EL (cell line): ENCODE measurements at places on chromosomes 13 and 19.

- no peak for DNase-seq
These were observed 340.9 kb upstream of the SGCG start for GRCh38 chr13:22839603-22840530.

GRCh38 chr19:46283771-46284170 is 13.1 kb upstream of the HIF3A start:
- no peak for DNase-seq

- DNase-seq = peak; percentile 43
These were observed 24.4 kb downstream of the MYO1F start for GRCh38 chr19:8552810-8553209.

GRCh38 chr19:43534305-43534815 is 1.4 kb downstream of the ZNF575 start:
- DNase-seq = no peak

- no peak for DNase-seq
These were observed 41.7 kb downstream of the SPATA13 start for GRCh38 chr13:24202215-24202614.

- peak; percentile 13 for DNase-seq
These were observed 576 bp upstream of the EPN1 start for GRCh38 chr19:55674459-55674840.

DNA sequence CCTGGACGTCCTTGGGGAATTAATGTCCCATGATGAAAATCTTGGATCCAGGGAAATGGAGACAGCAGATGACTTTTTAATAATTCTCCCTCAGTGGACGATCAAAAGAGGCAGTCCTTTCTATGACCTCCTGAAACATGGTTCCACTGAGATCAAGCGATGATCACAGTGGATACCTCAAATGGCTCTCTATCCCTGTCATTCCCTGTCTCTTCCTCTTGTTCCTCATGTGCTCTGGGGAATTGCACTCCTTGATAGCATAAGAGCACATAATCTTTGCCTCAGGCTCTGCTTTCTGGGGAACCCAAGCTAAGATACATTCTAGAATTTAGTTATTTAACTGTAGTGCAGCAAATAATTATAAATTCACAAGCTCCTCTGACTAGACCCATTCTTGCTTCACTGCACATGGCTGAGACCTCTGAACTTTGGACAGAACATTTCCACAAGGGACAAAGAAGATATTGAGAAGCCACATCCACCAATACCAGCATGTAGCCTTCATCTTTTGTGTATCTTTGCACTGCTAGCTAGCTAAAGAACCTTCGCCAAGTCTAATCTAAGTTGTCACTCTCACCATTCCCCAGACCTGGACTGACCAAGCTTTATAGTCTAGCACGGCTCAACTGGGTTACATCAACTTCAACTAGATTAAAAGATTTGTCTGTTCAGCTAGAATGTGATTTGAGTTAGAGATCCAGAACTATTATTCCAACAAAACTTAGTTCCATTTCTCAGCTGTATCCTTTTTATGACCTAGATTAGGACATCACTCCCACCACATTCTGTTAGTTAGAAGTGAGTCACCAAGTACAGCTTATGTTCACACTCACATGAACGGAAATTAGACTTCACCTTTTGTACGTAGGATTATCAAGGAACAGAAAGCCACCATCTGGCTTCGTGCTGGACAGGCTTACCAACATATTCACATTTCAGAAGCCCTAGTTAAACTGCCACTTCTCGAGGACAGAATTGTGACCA is 142.7 kb downstream of the SUCLA2 start:
- peak; percentile 66 for DNase-seq

GRCh38 chr19:48004236-48004635 is 9.8 kb downstream of the ELSPBP1 start:
- no peak for DNase-seq

DNA sequence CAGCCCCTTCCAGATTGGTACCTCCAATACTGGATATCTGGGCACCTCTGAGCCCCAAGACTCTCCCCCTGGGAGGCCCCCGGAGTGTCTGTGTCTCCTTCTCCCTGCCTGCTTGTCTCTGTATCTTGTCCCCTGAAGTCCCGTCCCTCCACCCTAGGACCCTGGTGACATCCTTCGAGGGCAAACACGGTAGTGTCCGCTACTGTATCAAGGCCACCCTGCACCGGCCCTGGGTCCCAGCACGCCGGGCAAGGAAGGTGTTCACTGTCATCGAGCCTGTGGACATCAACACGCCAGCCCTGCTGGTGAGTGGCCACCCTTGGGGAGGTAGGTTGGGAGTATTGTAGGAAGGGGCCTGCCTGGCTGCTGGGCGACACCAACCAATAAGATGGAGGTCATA is 844 bp downstream of the ARRDC2 start:
- DNase-seq = no peak

DNA sequence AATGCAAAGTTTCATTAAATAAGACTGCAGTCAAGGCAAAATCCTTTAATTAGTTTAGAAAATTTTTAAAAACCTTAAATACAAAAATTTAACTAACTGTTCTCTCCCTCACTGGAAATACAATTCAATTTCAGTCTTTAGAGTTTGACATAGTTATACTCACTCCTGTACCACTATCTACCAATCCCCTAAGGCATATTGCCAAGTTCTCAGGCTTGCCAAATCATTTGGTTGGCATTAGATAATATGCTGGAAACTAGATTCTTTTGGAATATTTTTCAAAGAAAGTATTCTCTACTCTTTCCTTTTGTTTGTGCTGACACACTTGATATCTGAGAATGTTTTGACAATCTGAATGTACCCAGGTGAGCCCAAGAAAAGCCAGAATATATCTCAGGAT is 77.2 kb downstream of the TSC22D1 start:
- peak; percentile 4 for DNase-seq

- no peak for DNase-seq
These were observed 34.4 kb downstream of the RAP2A start for GRCh38 chr13:97468331-97468730.

- DNase-seq = no peak
These were observed at the start of gene FCHO1 for GRCh38 chr19:17751103-17751911. Gene FCHO1 (plus strand): TSS chr19:17751477. CDS start chr19:17755165, 3,688 bp downstream.

DNA sequence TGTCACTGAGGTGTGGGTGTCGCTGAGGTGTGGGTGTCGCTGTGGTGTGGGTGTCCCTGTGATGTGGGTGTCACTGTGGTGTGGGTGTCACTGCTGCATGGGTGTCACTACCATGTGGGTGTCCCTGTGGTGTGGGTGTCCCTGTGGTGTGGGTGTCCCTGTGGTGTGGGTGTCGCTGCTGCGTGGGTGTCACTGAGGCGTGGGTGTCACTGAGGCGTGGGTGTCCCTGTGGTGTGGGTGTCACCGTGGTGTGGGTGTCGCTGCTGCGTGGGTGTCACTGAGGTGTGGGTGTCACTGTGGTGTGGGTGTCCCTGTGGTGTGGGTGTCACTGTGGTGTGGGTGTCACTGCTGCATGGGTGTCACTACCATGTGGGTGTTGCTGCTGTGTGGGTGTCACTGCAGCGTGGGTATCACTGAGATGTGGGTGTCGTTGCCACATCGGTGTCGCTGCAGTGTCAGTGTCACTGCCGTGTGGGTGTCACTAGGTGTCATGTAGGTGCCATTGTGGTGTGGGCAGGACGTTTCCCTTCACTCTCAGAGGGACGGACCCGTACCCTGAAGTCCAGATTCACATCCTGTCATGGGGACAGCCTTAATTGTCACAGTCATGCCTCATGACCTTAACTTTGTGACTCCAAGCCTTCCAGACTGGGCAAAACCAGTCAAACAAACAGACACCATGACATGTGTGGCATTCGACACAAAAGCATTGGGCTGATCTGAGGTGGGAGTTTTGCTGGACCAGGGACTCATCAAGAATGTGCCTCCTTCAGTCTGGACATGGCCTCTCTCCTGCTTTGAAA is 12.7 kb upstream of the GAS6 start:
- DNase-seq = no peak

- DNase-seq = peak; percentile 2
These were observed 184.9 kb downstream of the TM9SF2 start for GRCh38 chr13:99686157-99686572.
